ENCODE measurements at places on chromosomes 11 and 22.

DNA sequence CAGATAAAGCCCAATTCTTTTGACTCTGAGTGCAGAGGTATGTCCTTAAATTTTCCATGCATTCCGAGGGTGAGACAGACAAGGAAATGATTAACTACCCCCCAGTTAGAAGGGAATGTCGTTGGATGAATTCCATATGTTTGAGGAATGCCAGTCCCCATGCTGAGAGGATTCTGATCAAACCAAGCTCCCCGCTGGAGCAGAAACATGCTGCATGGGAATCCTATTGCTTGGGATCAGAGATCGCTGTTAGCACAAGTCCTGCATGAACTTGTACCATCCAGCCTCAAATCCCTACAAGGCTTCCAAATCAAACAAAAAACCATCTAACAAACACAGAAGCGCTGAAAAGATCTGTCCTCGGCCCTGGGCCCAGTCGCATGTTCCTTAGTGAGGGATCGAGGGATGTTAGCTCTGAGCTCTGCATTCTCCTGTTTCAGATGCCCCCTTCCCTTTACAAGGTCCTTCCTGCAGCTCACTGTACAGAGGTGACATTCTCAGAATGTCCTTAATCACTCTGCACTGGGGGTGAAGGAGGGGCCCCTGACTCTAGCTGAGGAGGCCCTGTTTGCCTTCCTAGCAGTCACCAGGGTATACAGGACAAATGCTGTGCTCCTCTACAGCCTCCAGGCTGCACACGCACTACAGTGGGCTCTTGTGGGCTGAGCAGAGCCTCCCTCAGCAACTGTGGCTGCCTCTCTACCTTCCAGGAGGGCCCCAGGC is 353.4 kb downstream of the TENM4 start:
- DNase-seq, result peak; percentile 68

DNA sequence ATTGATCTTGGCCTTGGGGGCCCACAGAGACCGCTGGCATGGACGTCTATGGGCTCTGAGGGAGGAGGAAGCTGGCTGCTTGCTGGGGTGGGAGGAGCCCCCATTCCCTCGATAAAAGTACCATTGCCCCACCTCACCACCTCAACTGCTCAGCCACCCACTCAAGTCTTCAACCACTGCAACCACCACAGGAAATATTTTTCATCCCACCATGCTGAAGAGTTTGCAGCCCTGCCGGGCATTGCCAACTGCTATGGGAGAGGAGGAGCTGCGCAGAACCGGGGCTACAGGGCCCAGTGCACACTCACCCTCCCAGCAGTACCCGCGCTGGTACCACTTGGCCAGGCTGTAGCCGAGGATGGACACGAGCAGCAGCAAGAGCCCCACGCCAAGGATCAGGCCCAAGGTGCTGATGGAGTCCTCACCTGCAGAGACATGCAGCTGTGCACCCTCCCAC is 29.2 kb downstream of the IL10RA start:
- DNase-seq, result no peak

- DNase-seq, result no peak
These were observed 129.7 kb upstream of the LDLRAD3 start for GRCh38 chr11:35814081-35814695.

DNA sequence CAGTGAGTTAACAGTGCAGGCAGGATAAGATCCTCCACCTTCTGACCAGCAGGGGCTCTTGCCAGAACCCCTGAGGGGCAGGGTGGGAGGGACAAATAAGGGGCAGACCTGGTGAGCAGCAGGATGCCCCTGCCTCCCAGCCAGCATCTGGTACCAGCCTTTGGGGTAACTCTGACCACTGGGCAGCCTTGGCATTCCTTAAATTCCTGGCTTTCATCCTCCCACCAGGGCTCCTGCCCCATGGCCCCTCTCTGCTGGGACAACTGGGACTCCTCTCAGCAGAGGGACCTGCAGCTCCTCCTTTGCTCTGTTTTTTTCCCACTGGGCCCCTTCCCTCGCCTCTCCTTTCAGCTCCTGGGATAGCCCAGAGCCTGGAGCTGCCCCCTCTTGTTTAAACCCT is 98.0 kb upstream of the CD82 start:
- DNase-seq, result no peak

GRCh38 chr11:89220684-89221339 is 43.1 kb downstream of the TYR start:
- DNase-seq, result no peak

DNA sequence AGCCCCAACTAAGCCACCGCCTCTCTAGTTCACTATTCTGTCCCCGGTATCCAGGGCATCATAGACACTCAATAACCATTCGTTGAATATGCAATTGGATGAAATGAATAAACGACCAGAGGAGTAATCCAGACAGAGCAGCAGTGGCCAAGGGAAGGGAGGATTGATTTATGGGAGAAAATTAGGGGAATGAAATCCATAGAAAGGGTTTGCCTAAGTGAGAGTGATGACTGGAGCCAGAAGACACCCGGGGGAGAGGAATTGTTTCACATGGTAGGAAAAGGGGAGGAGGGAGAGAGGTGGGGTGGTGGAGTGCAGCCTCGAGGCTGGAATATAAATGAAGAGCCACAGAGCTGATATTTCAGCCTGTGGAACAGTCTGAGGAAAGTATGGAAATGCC is 168.2 kb downstream of the COMMD9 start:
- DNase-seq, result no peak

GRCh38 chr11:34775417-34775888 is 140.7 kb downstream of the APIP start:
- no peak for DNase-seq

DNA sequence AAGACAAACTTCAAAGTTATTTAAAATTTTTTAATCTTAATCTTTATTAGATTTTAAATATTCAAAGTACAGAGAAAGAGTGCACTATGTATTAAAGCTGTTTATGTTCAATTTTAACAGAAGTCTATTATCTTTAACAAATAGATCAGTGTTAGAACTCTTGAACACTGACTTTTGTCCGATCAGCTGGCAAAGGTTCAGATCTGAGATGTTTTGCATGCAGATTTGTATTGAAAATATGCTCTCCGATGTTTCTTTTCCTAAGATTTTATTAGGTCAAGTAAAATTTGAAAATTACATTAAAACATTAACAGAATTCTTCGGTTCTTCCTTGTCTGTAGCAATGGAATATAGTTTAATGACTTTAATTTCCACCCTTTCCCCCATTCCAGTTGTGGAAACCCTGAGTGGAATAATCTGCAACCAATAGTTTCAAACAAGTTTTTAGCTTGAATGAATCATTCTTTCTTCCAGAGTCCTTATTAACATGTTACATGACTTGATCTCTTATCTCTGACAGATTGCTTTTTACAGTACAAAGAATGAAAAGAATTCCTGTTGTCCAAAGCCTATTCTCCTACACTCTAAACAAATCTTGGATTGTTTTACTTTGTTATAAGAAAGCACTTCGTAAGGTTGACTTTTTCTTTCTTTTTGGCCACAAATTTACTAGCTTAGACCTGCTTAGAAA is 11.4 kb upstream of the TCP11L1 start:
- DNase-seq, result no peak

- no peak for DNase-seq
These were observed 118.3 kb downstream of the CD44 start for GRCh38 chr11:35257281-35257680.

GRCh38 chr22:18062421-18062820 is 15.4 kb upstream of the PEX26 start:
- no peak for DNase-seq

DNA sequence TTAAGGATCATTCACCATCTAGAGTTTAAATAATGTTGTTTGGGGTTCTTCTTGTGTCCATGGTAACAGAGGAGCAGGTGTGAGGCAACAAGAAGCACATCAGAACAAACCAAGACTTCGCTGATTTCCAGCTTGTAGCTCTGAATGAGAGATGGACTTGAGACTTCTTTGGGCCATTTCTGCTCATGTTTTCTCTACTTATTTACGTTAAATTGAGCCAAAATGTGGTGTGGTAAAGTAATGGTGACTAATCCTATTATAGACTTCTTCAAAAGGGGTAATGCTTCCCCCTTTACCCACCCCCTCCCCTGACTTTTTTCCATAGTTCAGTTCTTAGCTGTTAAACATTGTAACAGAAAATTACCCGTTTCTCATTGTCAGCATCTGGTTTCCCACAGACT is 65.2 kb downstream of the CSTPP1 start:
- DNase-seq, result no peak

GRCh38 chr11:83574519-83574918 is 288.4 kb upstream of the CCDC90B start:
- DNase-seq, result no peak

- no peak for DNase-seq
These were observed 240.5 kb upstream of the CCDC179 start for GRCh38 chr11:23100726-23101125.

GRCh38 chr22:23264610-23265367 is 84.5 kb downstream of the BCR start:
- DNase-seq, result no peak

- DNase-seq, result no peak
These were observed 59.1 kb downstream of the IGLL1 start for GRCh38 chr22:23520863-23521440.

DNA sequence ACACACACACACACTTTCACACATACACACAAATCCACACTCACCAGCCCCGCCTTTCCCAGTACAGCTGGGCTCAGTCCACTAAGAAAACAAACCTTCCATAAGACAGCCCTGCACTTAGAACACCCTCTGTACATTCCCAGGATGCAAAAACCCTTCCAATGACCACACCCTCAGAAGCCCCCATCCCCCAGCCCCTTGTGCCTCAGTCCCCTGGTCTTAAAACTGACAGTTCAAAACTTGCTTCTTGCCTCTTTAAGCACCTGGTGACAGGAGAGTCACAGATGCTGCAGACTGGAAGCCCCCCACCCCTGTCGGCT is 23.0 kb downstream of the APLNR start:
- no peak for DNase-seq

GRCh38 chr22:45575607-45576272 is 73.1 kb downstream of the FBLN1 start:
- no peak for DNase-seq

GRCh38 chr11:120603071-120603470 is 91.5 kb downstream of the GRIK4 start:
- no peak for DNase-seq

DNA sequence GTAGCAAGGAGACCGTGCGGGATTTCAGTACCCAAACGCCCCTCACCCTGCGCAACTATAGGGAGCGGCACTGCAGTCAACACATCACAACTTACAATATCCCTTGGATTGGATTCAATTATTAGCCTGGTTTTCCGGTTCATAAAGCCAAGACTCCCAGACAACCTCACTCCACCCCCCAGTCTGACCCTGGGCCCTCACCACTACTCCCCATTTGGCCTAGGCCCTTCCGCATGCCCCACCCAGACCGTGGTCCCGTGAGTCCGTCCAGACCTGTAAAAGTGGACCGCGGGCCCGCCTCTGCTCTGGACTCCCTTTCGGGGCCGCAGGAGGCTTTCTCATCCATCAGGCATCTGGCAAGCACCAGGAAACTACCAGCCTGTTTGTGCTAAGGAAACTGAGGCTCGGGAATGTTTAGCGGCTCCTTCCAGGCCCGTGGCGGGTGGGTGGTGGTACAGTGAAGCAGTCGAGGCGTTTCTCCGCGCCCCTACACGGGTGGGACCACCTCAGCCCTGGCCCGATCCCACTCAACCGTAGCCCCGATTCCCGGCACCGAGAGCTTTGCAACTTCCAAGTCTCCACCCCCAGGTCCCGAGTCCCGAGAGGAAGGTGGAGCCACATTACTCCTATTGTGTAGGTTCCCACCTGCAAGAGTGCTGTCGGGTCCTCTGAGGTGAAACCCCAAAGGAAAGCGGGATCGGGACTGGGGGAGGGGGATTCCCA is 679 bp upstream of the DPP3 start:
- DNase-seq, result no peak

- DNase-seq, result no peak
These were observed 56.4 kb upstream of the CD44 start for GRCh38 chr11:35082321-35083180.

DNA sequence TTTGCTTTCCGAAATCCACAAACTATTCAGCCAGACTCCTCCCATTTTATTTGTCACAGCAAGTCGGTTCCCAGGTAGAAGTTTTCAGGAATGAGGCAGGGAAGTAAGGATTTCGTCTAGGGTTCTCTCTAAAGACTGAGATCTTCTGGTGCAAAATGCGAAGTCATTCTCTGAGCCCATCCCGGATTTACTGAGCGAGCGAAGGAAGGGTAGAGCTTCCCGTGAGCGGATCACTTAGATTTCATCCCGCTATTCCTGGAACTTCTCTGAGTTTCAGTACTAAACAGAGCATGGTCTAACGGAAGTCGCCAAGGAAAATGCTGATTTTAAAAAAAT is 3.1 kb upstream of the CALCA start:
- no peak for DNase-seq

DNA sequence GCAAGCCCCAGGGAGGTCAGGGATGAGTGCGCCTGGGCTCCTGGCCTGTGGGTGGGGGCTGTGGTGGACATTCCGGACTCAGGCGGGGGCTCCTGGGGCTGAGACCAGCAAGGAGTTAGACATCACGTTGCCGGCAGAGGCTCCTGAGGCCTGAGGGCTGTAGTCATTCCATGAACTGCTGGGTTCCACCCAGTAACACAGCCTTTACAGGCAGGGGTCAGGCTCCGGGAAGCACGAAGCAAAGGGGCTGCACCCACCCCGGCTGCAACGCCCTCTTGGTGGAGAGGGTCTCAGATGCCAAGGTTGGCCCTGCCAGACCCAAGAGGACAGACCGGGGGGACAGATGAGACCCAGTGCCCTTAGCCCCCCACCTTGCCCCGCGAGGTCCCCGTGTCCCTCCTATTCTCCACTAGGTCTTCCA is 9.0 kb downstream of the TNNT3 start:
- DNase-seq, result no peak

DNA sequence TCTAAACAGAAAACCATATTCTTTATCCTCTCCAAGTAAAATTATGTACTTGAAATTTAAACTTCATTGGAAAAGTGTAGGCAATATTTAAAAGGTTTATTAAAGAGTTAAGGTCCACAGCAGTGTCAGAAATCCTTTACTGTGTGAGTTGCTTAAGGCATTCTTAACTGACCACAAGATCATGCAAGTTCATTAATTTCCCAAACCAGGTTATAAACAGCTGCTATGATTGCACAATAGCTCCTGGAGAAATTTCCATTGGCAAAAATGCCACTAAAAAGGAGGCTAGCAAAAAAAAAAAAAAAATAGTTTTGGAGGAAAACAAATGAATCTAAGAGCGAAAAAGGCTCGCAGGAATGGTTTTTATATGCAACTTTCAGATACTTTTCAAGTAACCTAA is 106.2 kb downstream of the ETS1 start:
- no peak for DNase-seq

DNA sequence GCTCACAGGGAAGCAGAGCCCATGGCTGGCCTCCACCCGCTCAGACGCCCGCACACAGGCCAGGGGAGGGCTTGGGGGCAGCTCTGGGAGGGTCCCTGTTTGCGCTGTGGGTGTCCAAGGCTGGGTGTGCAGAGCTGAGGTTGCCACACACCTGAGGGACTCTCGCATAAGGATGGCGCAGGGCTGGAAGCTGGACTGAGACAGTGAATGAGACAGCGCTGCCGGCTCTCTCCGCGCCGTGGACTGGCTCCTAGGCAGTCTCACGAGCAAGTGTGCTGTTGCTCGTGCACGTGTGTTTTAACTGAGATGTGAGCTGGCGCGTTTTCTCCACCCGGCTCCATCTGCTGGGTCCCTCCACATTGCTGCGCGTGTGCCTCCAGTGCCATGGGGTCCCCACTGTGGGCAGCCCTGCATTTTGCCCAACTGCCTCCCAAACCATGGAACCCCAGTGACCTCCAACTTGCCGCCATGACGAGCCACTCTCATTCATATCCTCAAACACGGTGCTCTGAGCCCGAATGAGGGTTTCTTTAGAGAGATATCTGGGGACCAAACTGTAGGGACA is 4.2 kb upstream of the BID start:
- no peak for DNase-seq

- no peak for DNase-seq
These were observed 3.7 kb upstream of the MIEF1 start for GRCh38 chr22:39498368-39498767.

Data from renal cortex interstitium (tissue), 15 donors.